ENCODE measurements at places on chromosomes 16 and 17. TPM values are rescaled to one million over a fixed set of nuclear protein-coding genes. Genes with fewer than 3 reads are reported as not detected.

Gene LSM12
- 68.2 TPM for total RNA-seq

Gene LGALS9B
- not detected for total RNA-seq

Gene ELMO3
- total RNA-seq: 0.11 TPM

Gene CIITA
- 1.1 TPM for total RNA-seq

Gene CHST6
- total RNA-seq: 0.65 TPM

Gene SAMD14
- total RNA-seq: 0.86 TPM

Gene TBX6
- 0.39 TPM for total RNA-seq

Gene SLC26A11
- 11.5 TPM for total RNA-seq

Gene PITPNM3
- total RNA-seq: 7.1 TPM

Gene MATCAP1
- 4.2 TPM for total RNA-seq

Measured in articular chondrocyte of knee joint (primary cell).